Activated CD4-positive, alpha-beta T cell treated with anti-CD3 and anti-CD28 coated beads, Interleukin-2, amount 10 ng/mL, durations not matched to agents 24 days and 14 days (primary cell): ENCODE measurements at places on chromosomes 16 and 17.
A peak's percentile ranks its signal among the peaks of the same experiment; 100 is the strongest.

GRCh38 chr17:80859002-80859941 lies 132.4 kb upstream of the CHMP6 start:
- peak overlapping the region; percentile 59 for H3K4me3 ChIP-seq
- peaks cover 81% of the 10 kb centered on the region for H3K36me3 ChIP-seq
- DNase-seq = no peak
- H3K27me3 ChIP-seq = no peaks in the 10 kb centered on the region

DNA sequence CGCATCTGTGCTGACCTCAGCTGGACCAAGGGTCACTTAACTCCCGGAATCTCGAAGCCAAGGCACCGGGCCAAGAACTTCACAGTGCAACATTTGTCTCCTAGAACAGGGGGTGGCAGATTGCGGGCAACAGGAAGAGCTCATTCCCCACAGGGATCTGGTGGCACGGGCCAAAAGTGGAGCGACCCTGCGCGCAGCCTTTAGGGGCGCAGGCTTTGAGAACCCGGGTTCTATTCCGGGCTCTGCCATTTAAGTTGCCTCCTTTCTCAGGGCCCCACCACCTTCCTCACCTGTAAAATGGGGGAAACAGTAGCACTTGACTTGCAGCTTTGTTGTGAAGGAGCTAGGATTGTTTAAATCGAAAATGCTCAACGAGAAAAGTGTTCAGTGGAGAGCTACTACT lies 651 bp downstream of the SHMT1 start:
- peak; percentile 71 for DNase-seq
- no peaks in the 10 kb centered on the region for H3K27me3 ChIP-seq
- peak overlapping the region; percentile 93 for H3K4me3 ChIP-seq

DNA sequence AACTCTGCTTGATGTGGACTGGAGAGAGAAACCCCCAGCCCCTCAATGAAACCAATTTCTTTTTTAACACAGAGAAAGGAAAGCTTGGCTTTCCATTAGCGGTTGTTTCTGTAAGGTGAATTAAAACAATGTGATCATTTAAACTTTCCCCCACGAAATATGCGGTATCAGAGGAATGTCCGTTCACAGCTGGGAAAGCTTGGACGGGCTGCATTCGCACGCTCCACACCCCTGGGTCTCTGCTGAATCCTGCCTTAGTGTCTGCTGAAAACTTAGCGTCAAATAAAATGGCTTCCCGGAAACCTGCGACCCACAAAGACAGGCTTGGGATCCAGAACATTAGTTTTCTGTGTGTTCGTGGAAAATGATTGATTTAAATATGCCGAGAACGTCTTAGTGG lies 71.7 kb downstream of the C16orf95 start:
- H3K4me1 ChIP-seq = peaks cover 20% of the 10 kb centered on the region
- H3K4me3 ChIP-seq = no peak overlapping the region
- peaks cover 2% of the 10 kb centered on the region for H3K27me3 ChIP-seq

GRCh38 chr17:3956327-3956957 lies 7.8 kb downstream of the ATP2A3 start:
- peaks cover 26% of the 10 kb centered on the region for H3K36me3 ChIP-seq
- peaks cover 34% of the 10 kb centered on the region for H3K4me1 ChIP-seq
- H3K4me3 ChIP-seq = no peak overlapping the region
- DNase-seq = no peak
- no peaks in the 10 kb centered on the region for H3K27me3 ChIP-seq

- no peak for DNase-seq
- no peak overlapping the region for H3K27ac ChIP-seq
Observed at GRCh38 chr17:14744761-14745473, 444.0 kb downstream of the HS3ST3B1 start.

DNA sequence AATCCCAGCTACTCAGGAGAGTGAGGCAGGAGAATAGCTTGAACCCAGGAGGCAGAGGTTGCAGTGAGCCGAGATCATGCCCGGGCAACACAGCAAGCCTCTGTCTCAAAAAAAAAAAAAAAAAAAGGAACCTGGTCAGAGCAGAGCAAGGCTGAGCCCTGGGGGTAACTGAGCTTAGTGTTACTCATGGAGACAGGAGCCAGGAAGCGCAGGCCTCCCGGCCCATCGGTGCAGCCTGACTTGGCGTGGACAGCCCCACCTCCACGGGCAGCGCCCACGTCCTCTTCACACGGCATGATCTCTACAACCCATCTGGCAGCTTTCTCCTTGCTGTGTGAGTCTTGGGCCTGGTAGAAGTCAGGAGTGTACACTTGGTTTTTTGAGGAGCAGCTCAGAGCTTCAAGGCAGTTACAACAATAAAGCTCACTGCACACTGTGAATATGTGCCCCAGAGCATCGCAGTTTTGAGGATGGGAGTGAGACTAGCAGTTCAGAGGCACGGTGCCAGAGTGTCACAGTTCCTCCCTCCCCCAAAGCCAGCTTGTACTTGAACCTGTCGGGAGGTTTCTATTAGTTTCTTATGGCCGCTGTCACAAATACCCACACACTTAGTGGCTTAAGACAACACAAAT lies 129.9 kb downstream of the RAP1GAP2 start:
- no peak for DNase-seq
- no peak overlapping the region for H3K4me3 ChIP-seq
- H3K27ac ChIP-seq = no peak overlapping the region
- H3K36me3 ChIP-seq = no peaks in the 10 kb centered on the region
- no peaks in the 10 kb centered on the region for H3K27me3 ChIP-seq

DNA sequence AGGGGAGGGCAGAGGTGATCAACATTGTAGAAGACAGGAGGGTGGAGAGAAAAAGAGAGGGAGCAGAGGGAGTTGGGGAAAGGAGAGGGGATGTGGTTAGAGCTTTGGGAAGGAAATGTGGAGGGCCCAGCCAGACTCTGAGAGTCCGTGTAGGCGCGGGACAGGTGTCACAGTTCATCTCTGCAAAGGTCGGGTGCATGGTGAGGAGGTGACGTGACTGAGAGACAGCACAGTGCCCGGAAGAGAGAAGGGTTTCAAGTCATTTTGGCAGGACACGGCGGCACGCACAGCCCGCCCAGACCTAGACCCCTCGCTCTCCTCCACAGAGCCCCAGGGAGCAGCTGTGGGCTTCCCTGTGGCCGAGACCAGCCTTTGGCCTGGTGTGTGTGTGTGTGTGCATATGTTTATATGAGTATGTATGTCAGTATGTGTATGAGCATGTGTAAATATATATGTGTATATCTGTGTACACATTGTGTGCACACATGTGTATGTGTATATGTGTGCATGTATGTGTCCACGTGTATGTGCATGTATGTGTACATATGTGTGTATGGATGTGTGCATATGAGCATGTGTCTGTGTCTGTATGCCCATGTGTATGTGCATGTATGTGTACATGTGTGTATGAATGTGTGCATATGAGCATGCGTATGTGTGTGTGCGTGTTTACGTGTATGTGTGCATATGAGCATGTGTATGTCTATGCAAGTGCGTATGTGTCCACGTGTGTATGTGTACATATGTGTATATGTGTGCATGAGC lies 104.6 kb downstream of the SEC14L1 start:
- H3K4me3 ChIP-seq = no peak overlapping the region
- peaks cover 17% of the 10 kb centered on the region for H3K27me3 ChIP-seq
- H3K36me3 ChIP-seq = no peaks in the 10 kb centered on the region
- peaks cover 18% of the 10 kb centered on the region for H3K4me1 ChIP-seq
- H3K27ac ChIP-seq = peak overlapping the region; percentile 55

DNA sequence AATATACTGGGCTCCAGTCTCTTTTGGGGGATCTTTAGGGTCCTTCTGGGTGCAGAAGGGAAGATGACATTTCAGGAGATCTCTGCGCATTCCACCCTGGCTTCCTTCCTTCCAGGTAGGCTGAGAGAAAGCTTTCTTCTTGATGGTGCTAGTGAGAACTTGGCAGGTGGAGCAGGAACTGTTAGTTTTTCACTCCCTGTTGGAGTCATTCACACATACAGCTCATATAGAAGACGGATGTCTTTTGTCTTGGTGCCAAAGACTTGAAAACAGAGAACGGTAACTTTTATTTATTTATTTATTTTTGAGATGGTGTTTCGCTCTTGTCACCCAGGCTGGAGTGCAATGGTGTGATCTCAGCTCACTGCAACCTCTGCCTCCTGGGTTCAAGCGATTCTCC lies 43.9 kb downstream of the PITPNC1 start:
- peaks cover 13% of the 10 kb centered on the region for H3K36me3 ChIP-seq
- H3K27me3 ChIP-seq = no peaks in the 10 kb centered on the region
- no peak for DNase-seq

GRCh38 chr17:74831444-74832146 lies 28.1 kb downstream of the GRIN2C start:
- no peak overlapping the region for H3K27ac ChIP-seq
- H3K27me3 ChIP-seq = no peaks in the 10 kb centered on the region
- DNase-seq = no peak
- H3K36me3 ChIP-seq = peaks cover 7% of the 10 kb centered on the region

DNA sequence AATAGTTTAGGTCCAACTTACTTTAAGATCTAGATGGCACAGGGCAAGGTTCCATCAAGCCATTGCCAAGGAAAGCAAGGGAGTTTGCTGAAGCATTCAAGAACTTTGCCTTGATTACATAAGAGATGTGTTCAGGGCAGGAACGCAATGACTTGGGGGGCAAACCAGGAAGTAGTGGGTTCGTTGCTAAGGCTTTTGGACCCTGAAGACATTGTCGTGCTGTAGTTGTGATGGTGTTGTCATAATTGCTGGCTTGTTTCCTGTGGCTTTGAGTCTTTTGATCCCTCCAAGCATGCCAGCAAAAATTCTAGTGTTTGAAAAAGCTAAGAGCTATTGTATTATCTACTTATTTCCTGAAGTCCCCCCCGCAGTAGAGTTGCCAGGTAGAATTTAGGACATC lies 70.7 kb upstream of the HNF1B start:
- peaks cover 44% of the 10 kb centered on the region for H3K27me3 ChIP-seq
- no peak overlapping the region for H3K27ac ChIP-seq
- no peak overlapping the region for H3K4me3 ChIP-seq
- no peak for DNase-seq
- peaks cover 13% of the 10 kb centered on the region for H3K4me1 ChIP-seq

DNA sequence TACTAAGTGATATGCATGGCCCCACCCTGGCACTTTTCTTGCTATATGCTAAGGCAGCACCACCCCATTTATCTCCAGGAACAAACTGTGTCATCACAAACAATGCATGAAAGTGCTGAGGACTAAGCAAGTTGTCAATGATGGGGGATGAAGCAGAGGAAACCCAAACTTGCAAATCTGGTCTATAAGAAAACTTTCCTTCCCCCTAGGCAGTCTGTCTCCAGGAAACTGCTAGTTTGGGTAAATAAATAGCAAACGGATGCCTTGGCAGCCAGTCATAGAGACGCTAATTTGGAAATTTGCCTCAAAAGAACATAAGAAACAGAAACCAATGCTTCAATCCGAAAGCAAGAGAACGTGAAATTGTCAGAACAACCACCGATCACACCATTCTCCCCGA lies 5.6 kb upstream of the HSBP1 start:
- peaks cover 9% of the 10 kb centered on the region for H3K4me1 ChIP-seq
- H3K36me3 ChIP-seq = no peaks in the 10 kb centered on the region
- no peak overlapping the region for H3K27ac ChIP-seq
- no peak overlapping the region for H3K4me3 ChIP-seq
- H3K27me3 ChIP-seq = peaks cover 22% of the 10 kb centered on the region

DNA sequence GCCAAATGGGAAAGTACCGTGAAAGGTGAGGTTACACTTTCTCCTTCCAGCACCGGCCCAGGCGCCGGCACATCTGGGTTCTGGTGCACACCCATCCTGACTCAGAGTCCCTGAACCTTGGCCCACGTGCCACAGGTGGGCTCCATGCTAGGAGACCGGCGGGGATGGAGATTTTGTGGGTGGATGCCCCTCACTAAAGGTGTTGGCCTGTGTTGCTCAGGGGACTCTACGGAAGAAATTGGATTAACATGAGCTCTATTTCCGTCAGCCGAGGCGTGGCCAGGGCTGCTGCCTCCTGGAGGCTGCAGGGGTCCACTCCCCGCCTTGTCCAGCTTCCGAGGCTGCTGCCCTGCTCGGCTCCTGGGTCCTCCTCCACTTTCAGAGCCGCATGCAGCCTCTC lies 30.8 kb downstream of the FBXO31 start:
- H3K4me1 ChIP-seq = no peaks in the 10 kb centered on the region
- H3K27ac ChIP-seq = no peak overlapping the region
- no peaks in the 10 kb centered on the region for H3K27me3 ChIP-seq
- peaks cover 12% of the 10 kb centered on the region for H3K36me3 ChIP-seq

DNA sequence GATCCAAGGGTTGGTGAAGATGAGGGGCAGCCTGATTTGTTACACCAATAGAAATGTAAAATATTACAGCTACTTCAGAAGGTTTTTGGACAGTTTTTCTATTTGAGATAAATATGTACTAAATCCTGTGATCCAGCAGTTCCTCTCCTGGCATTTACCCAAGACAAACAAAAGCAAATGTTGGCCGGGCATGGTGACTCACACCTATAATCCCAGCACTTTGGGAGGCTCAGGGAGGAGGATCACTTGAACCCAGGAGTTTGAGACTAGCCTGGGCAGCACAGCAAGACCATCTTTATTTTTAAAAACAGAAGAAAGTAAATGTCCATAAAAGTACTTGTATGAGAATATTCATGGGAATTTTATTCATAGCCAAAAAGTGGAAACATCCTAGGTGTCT lies 64.8 kb upstream of the MRC2 start:
- no peaks in the 10 kb centered on the region for H3K27me3 ChIP-seq
- H3K27ac ChIP-seq = no peak overlapping the region
- no peak for DNase-seq
- H3K4me1 ChIP-seq = peaks cover 11% of the 10 kb centered on the region

GRCh38 chr16:9660898-9661297 lies 521.3 kb downstream of the GRIN2A start:
- no peaks in the 10 kb centered on the region for H3K27me3 ChIP-seq
- no peaks in the 10 kb centered on the region for H3K36me3 ChIP-seq
- no peaks in the 10 kb centered on the region for H3K4me1 ChIP-seq

DNA sequence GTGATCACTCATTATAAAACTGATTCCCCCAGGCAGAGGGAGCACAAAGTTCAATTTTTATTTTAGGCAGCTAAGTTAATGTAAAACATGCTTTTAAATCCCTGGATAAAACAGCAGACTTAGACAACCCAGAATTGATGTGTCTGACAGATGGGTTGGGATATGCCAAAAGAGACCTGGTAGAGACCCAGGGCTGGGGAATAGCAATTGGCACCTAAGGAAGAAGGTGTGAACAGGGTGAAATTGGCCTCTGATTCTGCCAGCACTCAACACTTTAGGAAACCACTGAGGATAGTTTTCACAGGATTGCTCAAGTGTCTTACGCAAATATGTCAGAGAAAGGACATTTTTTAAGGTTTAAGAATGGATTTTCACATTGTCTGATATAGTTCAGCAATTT lies 938.2 kb upstream of the CDH8 start:
- H3K36me3 ChIP-seq = no peaks in the 10 kb centered on the region
- no peak overlapping the region for H3K27ac ChIP-seq
- H3K27me3 ChIP-seq = no peaks in the 10 kb centered on the region
- no peak for DNase-seq
- H3K4me3 ChIP-seq = no peak overlapping the region

GRCh38 chr17:41635121-41636097 lies 11.0 kb upstream of the KRT17 start:
- H3K27ac ChIP-seq = no peak overlapping the region
- no peak for DNase-seq
- H3K27me3 ChIP-seq = no peaks in the 10 kb centered on the region
- H3K36me3 ChIP-seq = no peaks in the 10 kb centered on the region
- no peaks in the 10 kb centered on the region for H3K4me1 ChIP-seq
- H3K4me3 ChIP-seq = no peak overlapping the region

- no peaks in the 10 kb centered on the region for H3K27me3 ChIP-seq
- H3K27ac ChIP-seq = no peak overlapping the region
- no peak for DNase-seq
- no peak overlapping the region for H3K4me3 ChIP-seq
- H3K36me3 ChIP-seq = peaks cover 90% of the 10 kb centered on the region
Observed at GRCh38 chr17:66695098-66695497, 139.8 kb upstream of the CACNG5 start.
